ENCODE measurements at places on chromosomes 12 and 14.

- no peak for DNase-seq
Observed at GRCh38 chr12:6228535-6229223, 28.5 kb downstream of the CD9 start.

DNA sequence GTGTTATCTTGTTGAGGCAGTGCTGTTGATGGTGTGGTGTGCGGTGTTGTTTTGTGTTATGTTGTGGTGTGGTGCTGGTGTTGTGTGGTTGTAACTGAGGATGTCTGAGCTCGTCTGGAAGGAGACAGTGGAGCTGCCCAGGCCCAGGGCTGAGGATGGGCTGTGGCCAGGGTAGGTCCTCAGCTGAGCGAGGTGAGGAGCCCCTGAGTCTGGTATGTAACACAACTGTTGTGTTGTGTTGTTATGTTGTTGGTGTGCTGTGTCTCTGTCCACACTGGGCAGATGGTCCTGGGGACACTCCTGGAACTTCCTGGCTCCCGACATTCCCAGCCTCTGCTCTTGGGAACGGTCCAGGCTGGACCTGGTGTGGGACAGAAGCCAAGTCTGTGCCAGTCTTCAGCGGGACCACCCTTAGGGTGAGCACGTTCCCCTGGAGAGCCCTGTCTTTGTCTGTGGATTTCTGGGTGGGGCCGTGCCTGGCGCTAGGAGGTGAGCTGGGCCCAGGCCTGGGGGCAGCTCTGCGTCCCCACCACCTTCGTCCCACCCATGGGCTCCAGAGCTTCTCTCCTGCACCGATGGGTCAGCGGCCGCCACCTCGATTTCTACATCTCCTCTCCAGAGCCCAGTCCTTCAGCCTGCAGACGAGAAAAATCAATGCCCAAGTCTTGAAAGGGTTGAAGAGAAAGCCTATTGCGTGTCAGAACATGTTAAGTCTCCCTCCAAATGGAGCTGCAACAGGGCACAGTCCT lies 27.4 kb upstream of the SFSWAP start:
- no peak for DNase-seq

GRCh38 chr12:109347589-109347988 lies at the start of gene MYO1H:
Gene MYO1H (plus strand): TSS chr12:109347900. CDS start chr12:109347961, 61 bp downstream.
- no peak for DNase-seq

- no peak for DNase-seq
Observed at GRCh38 chr14:98808494-98809407, 463.2 kb downstream of the BCL11B start.

DNA sequence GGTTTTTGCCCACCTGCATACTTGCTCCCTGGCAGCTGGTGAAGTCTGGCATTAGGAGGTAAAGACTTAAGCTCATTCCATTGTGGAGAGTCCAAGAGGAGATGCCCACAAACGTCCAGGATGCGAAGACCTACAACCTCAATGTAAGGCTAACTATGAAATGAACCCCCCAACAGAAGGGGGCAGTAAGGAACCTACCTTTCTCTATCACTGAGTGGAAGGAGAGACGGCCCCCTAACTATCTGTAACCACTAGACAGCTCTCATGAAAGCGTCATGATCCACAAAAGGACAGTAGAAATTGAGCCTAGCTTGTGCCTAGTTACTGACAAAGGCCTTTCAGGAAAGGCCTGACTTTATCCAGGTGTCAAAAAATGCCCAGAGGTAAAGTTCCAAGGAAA lies 55.3 kb downstream of the ZFYVE21 start:
- DNase-seq: no peak

GRCh38 chr14:85442996-85443395 lies 86.9 kb upstream of the FLRT2 start:
- no peak for DNase-seq

DNA sequence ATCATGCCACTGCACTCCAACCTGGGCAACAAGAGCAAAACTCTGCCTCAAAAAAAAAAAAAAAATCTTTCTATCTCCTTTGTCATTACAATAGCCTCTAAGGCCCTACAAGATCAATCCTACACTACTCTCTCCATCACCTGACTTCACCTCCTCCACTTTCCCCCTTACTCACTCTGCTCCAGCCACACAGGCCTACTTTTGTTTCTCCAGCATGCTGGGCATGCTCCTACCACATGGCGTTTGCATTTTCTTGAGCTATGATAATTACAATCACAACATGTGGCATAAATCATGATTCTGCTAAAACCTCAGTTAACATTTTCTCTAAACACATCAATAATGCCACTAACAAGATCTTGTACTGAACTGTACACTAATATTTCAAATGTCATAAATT lies 7.8 kb downstream of the PPP1R13B start:
- DNase-seq: no peak

GRCh38 chr14:66507181-66507721 lies 696 bp upstream of the GPHN start:
- DNase-seq: no peak

DNA sequence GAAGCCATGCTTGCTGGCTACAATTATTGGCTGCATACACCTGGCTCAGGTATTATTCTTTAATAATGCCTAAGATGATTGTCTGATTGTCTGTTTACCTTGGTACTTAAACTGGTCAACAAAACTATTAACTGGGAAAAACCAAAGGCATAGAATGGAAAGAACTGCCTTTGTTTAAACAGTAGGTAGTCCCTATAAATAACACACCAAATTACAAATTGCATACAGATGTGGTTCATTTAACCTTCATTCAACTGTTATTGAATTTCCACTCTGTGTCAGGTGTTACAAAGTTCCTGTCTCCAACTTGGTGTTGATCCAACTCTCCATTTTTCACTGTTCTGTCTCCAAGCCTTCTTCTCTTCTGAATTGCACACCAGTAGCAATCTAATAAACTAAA lies 79.8 kb upstream of the FSCB start:
- DNase-seq: no peak

- no peak for DNase-seq
Observed at GRCh38 chr12:74620921-74621320, 83.3 kb downstream of the ATXN7L3B start.

- peak; percentile 8 for DNase-seq
Observed at GRCh38 chr12:80443974-80444666, at the start of gene PTPRQ. Gene PTPRQ (plus strand): TSS chr12:80444235. CDS start chr12:80444346, 111 bp downstream.

- DNase-seq: no peak
Observed at GRCh38 chr14:37593511-37594237, 1.4 kb downstream of the FOXA1 start.

- no peak for DNase-seq
Observed at GRCh38 chr12:71562676-71563595, 100.7 kb downstream of the ZFC3H1 start.

GRCh38 chr14:106109337-106109736 lies 583.0 kb downstream of the TMEM121 start:
- no peak for DNase-seq

GRCh38 chr12:106226884-106227640 lies 20.8 kb downstream of the CKAP4 start:
- peak; percentile 83 for DNase-seq

DNA sequence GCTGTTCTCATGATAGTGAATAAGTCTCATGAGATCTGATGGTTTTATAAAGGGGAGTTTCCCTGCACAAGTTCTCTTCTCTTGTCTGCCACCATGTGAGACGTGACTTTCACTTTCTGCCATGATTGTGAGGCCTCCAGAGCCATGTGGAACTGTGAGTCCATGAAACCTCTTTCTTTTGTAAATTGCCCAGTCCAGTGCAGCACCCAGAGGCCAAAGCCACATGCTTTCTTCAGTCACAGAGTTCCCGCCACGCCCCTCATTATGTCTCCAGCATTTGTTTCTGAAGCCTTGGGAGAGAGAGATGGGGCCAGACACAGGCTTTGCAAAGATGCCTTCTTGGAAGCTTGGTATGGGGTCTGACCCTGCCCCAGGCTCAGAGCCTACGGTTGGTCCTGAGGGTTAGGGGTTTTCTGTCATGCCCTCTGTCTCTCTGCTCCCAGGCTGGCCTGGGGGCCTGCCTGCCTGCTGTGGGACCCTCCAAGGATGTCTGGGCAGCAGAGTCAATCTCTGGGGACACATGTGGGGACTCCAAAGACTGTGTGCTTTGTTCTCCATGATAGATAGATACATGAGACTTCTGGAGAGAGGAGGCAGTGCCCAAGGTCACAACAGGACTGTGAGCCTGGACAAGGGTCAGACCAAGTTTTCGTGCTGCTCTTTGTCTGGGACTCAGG lies 114.1 kb upstream of the PRMT8 start:
- DNase-seq: no peak

- no peak for DNase-seq
Observed at GRCh38 chr12:44889162-44889561, 13.0 kb upstream of the NELL2 start.

DNA sequence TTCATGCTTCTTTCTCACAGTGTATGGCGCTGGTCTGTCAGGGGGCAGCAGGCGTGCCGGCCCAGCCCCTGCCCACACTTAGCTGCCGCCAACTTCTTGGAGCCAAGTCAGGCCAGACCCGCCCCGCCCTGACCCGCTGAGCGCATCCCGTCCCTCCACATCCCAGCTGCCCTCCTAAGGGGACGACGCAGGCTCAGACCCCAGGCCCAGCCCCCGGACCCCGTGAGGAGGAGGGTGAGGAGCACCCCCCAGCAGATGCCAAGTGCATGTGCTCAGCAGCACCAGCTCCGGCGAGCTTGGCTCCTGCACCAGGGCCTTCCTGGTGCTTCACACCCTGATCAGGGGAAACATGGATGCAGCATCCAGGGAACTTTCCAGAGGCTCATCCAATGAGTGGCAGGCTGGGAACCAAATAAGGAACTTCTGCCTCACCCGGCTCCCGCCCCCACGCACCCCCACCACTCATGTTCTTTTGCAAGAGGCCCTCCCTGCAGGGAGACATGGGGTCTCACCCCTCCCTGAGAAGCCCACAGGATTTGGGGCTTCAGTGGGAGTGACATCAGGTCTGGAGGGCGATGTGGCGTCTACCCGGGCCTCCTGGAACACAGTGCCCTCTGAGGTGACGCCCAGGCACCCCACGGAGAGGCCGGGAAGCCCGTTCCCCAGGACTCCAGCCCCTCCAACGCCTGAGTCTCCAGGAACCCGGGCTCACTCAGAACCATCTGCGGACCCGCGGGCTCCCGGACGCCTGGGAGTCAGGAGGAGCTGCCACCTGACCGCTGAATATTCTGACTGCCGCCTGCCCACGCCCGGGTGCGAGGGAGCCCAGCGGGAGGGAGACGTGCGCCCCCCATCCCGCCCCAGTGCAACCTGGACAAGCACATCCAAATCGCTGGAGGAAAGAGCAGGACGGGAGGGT lies 70.0 kb upstream of the GALNT9 start:
- DNase-seq: no peak

- DNase-seq: no peak
Observed at GRCh38 chr12:57764662-57765002, 2.2 kb downstream of the CYP27B1 start.

GRCh38 chr14:104598039-104598909 lies 6.3 kb downstream of the TMEM179 start:
- no peak for DNase-seq

DNA sequence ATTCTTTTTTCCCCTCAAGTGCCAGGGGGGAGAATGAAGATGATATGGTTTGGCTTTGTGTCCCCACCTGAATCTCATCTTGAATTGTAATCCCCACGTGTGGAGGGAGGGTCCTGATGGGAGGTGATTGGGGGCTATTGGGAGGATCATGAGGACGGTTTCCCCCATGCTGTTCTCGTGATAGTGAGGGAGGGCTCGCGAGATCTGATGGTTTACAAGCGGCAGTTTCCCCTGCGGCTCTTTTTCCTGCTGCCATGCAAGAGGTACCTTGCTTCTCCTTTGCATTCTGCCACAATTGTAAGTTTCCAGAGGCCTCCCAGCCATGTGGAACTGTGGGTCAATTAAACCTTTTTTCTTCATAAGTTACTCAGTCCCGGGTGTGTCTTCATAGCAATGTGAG lies 173.7 kb downstream of the CAND1 start:
- DNase-seq: no peak

DNA sequence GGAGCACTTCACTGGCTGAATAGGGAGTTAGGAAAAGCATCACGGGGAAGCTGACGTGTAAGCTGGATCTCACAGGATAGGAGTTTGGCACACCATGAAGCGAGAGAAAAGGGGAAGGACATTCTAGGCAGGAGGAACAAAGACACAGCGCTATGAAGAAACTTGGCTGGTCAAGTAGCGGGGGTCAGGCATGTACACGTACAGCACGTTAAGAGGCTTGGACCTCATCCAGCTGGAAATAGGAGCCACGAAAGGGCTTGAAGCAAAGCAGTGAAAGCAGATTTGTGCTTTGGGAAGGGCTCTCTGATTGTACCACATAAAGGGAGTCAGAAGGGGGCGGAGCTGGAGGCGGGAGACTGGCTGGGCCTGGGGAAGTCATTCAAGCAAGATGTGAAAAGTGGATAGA lies 19.6 kb upstream of the GALNT8 start:
- no peak for DNase-seq

DNA sequence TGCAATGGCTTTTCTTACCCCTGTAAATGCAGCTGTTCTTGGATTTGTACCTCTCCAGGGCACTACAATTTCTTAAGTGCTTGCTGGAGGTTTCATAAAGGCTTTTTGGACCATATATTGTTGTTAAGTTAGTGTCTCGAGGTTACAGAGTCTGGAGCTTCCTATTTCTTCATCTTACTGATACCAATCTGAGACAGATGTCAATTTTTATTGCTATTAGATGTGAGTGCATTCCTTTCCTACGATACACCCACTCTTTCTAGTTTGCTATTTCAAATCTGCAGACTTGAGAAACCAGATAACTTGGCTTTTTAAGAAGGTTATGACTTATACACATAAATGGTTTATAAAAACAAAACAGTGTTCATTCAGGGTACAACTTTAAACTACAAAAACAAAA lies 2.1 kb downstream of the NOXRED1 start:
- no peak for DNase-seq

DNA sequence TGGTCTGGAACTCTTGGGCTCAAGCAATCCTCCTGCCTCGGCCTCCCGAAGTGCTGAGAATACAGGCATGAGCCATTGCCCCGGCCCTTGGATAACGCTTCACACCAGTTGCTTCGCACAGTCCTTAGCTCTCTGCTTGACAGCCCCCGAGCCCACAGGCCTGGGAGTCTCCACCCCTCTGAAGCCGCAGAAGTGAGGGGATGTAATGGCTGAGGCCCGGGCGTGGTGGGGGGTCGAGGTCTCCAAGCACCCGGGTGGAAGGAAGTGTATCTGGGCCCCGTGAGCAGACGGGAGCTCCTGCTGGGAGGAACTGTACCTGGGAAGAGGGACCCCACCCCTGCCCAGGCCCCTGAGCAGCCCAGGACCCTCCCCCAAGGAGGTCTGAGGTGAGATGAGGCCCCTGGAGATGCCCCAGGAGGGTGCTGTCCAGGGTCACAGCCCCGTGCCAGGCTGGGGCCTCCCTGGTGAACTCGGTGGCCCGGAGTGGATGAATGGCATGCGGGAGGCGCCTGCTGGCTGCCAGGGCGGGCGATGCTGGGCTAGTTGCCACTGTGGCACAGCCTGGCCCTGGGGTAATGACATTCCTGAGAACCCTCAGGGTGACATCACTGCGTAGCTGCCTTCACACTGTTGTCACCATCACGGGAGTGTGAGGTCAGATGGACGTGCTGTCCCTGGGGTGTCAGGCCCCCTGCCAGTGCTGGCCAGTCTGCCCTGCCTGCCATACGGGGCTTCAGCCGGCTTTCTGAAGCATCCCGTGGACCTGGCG lies 48.9 kb downstream of the KIF26A start:
- no peak for DNase-seq

Measured in AG20443 (cell line).